ENCODE measurements at places on chromosomes 4 and X. TPM values are rescaled to one million over a fixed set of nuclear protein-coding genes. Genes with fewer than 3 reads are reported as not detected.
A peak's percentile ranks its signal among the peaks of the same experiment; 100 is the strongest.

GRCh38 chr4:8250227-8250626 is 19.3 kb upstream of the HTRA3 start:
- peaks cover 9% of the 10 kb centered on the region for H3K4me1 ChIP-seq
- no peak overlapping the region for H3K4me3 ChIP-seq
- no peaks in the 10 kb centered on the region for H3K27me3 ChIP-seq
- no peaks in the 10 kb centered on the region for H3K36me3 ChIP-seq
- H3K27ac ChIP-seq, result no peak overlapping the region

- DNase-seq, result no peak
- no peaks in the 10 kb centered on the region for H3K4me1 ChIP-seq
- H3K4me3 ChIP-seq, result no peak overlapping the region
- no peaks in the 10 kb centered on the region for H3K36me3 ChIP-seq
- H3K27me3 ChIP-seq, result no peaks in the 10 kb centered on the region
Observed at GRCh38 chr4:19657856-19658255, 593.8 kb upstream of the SLIT2 start.

DNA sequence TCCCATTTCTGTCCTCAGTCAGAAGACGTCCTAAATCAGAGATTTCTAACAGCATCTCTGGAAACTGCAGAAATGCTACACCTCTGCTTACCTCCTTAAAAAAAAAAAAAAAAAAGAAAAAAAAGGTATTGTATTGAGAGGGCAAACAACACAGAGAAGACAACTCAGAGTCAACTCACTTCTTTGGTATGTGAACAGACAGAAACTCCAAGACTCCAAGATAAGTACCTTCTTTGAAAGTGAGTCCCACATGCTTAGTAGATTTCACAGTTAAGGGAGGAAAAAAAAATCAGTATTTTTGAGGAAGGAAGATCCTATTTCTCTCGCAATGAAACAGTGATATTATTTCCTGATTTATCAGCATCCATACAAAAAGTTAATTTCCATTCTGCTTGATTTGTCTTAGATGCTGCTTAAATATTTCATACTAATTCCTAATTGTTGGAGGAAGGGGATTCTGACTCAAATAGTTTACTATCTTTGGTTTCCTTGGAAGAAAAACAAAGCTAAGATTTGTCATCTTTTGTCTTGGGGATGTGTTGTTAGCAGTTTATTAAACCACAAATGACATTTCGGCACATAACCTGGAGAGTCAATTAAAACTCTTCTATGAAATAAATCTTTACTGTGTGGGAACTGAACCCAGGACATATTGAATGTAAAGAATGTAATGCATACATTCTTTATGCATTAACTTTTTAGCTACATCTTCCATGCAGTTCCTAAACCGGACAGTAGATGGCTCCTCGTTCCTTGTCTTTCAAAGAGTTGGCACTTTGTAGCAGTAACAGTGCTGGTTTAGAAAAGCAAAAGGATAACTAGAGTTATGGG is 4.7 kb downstream of the RASGEF1B start:
- no peaks in the 10 kb centered on the region for H3K4me1 ChIP-seq
- H3K36me3 ChIP-seq, result no peaks in the 10 kb centered on the region
- no peak overlapping the region for H3K4me3 ChIP-seq
- no peak overlapping the region for H3K27ac ChIP-seq

DNA sequence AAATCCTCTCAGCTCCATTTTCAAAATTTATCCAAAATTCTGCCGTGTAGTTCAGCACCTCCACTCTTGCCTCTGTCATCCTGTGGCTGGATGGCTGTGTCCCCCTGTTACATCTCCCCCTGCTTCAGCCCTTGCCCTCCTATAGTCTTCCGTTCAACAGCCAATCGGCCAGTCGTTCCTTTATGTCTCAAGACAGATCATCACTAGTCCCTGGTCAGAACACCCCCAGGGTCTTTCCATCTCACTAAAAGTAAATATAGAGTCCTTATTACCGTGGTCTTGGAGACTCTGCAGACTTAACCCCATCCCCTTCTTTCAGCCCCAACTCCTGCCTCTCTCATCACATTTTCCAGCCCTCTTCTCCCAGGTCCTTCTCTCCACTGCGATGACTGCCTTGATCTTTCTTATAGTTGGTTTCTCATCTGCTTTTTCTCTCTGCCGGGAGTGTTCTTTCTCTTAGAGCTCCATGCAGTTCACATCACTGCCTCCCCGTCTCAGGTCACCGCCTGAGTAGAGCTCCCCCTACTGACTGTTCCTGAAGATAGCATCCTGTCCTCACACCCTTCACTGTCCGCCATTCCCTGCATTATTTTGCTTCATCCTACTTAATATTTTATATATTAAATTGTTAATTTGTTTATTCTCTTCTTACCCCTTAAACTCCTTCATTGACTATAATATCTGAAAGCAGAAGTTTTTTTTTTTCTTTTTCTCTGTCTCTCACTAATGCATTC is 736.9 kb upstream of the MAGEB2 start:
- H3K27me3 ChIP-seq, result no peaks in the 10 kb centered on the region
- H3K36me3 ChIP-seq, result no peaks in the 10 kb centered on the region
- H3K4me3 ChIP-seq, result no peak overlapping the region
- no peaks in the 10 kb centered on the region for H3K4me1 ChIP-seq
- no peak for DNase-seq
- H3K27ac ChIP-seq, result no peak overlapping the region

- no peaks in the 10 kb centered on the region for H3K27me3 ChIP-seq
- no peak overlapping the region for H3K27ac ChIP-seq
- no peaks in the 10 kb centered on the region for H3K36me3 ChIP-seq
- DNase-seq, result no peak
- no peak overlapping the region for H3K4me3 ChIP-seq
Observed at GRCh38 chrX:94600077-94600476, 926.1 kb downstream of the FAM133A start.

GRCh38 chr4:27518876-27519275 is 658.2 kb downstream of the STIM2 start:
- no peaks in the 10 kb centered on the region for H3K36me3 ChIP-seq
- no peaks in the 10 kb centered on the region for H3K4me1 ChIP-seq
- DNase-seq, result no peak
- no peaks in the 10 kb centered on the region for H3K27me3 ChIP-seq
- no peak overlapping the region for H3K27ac ChIP-seq

- no peak overlapping the region for H3K27ac ChIP-seq
- no peaks in the 10 kb centered on the region for H3K4me1 ChIP-seq
- peak; percentile 76 for DNase-seq
- H3K36me3 ChIP-seq, result no peaks in the 10 kb centered on the region
Observed at GRCh38 chr4:157655096-157655809, 434.7 kb downstream of the GRIA2 start.

DNA sequence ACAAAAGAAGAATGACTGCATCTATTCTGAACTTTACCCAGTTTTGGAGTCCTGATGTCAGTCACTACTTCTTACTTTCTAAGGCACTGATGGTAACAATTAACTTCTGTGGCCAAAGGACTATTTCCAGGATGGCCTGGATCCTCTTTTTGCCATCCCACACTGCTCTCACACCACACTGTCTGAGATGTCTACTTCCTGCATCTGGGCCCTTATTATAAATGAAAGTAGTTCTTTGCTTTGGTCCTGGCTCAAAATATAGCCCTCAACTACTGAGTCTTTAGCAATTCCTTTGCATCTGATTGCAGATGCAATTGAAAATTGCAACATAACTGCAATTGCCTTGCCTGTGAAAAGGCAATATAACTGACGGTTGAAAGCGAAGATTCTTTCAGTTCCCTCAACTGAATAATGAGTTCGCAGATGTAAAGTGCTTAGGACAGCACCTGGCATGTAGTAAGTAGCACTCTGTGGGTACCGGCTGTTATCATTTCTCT is 44.2 kb downstream of the COQ2 start:
- no peaks in the 10 kb centered on the region for H3K4me1 ChIP-seq
- H3K27me3 ChIP-seq, result no peaks in the 10 kb centered on the region
- no peaks in the 10 kb centered on the region for H3K36me3 ChIP-seq
- no peak overlapping the region for H3K27ac ChIP-seq
- peak; percentile 28 for DNase-seq

DNA sequence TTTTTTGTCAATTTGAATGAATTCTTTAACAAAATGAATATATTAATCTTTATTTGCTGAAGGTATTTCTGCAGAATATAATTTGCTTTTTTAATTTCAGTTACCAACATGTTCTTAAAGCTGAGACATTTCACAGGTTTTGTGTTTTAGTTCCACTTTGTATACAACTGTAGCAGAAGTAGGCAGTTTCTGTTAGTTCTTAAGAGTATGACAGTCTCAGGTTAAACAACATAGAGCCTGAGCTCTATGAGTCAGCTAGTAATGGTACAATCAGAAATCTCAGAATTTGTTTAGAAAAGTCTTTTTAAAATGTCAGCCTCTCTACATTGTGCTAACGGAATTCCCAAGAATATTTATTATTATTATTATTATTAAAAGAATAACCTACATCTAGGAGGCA is 50.4 kb downstream of the GSTCD start:
- DNase-seq, result no peak
- no peaks in the 10 kb centered on the region for H3K4me1 ChIP-seq

Gene ZNF157
- 1.5 TPM for total RNA-seq

Gene SLC10A4
- 4.4 TPM for total RNA-seq

Measured in spinal cord (tissue), 10 donors.